ENCODE measurements at places on chromosomes 11 and 22.

DNA sequence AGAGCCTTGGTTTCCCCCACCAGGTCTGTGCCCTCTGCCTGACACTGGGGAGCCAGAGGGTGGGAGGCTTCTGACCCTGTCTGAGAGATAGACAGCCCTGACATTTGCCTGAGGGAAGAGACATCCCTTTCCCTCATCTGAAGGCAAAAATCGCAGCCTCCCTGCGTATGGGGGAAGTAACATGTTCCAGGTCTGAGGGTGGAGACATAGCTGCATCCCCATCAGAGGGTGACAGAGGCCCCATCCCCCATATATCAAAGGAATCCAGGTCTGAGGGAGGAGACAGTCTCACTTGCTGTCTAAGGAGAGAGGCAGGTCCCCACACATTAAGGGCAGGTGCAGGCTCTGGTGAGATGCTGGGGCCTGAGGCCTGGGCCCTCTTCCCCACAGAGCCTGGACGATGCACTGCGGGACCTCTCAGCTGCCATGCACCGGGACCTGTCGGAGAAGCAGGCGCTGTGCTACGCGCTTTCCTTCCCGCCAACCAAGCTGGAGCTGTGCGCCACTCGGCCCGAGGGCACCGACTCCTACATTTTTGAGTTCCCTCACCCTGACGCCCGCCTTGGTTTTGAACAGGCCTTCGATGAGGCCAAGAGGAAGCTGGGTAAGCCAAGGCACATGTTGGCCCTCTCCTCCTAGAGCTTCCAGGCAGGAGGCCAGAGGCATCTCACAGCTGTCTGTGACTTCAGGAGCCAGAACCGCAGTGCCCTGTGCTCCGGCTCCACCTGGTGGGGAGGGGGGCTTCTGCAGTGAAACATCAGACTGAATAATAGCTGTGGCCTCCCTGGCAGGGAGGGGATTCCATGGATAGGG, 16.1 kb upstream of the RELT start:
- no peak for DNase-seq

DNA sequence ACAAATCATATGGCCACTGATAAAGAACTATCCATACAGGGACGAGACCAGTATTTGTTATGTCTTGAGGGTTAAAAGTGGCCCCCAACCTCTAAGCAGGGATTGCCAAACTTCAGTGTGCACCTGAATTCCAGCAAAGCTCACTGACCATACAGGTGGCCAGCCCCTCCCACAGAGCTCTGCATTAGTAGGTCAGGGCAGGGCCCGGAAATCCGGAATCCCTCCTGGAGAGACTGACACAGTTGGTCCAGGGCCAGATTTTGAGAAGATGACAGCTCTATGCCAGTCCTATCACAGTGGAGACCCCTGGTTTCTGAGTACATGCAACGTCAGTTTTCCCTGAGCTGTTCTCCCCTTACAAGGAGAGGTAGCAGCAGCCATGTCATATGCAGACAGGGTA, 20.8 kb downstream of the VPS37C start:
- DNase-seq: no peak

GRCh38 chr11:79236541-79236971, 204.3 kb downstream of the TENM4 start:
- DNase-seq: no peak

- DNase-seq: no peak
These were observed 38.5 kb upstream of the GALNT18 start for GRCh38 chr11:11660363-11660740.

- no peak for DNase-seq
These were observed 9.9 kb upstream of the OR8D2 start for GRCh38 chr11:124329787-124330478.

DNA sequence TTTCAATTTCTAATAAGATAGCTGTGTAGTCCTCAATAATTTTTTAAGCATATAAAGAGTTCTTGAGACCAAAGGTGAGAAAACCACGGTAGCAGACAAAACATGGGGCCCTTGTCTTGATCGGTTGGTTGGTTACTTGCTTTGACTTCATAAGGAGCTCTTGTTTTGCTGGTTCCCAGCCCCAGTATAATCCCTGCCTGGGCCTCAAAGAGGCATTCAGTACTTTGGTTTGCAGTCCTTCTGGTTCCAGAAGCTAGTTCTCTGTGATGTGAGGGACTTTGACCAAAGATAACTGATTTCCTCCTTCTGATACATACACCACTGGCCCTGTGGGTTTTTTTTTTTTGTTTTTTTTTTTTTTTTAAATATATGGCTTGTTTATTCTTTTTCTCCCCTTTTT, 17.1 kb downstream of the MARK2 start:
- no peak for DNase-seq

DNA sequence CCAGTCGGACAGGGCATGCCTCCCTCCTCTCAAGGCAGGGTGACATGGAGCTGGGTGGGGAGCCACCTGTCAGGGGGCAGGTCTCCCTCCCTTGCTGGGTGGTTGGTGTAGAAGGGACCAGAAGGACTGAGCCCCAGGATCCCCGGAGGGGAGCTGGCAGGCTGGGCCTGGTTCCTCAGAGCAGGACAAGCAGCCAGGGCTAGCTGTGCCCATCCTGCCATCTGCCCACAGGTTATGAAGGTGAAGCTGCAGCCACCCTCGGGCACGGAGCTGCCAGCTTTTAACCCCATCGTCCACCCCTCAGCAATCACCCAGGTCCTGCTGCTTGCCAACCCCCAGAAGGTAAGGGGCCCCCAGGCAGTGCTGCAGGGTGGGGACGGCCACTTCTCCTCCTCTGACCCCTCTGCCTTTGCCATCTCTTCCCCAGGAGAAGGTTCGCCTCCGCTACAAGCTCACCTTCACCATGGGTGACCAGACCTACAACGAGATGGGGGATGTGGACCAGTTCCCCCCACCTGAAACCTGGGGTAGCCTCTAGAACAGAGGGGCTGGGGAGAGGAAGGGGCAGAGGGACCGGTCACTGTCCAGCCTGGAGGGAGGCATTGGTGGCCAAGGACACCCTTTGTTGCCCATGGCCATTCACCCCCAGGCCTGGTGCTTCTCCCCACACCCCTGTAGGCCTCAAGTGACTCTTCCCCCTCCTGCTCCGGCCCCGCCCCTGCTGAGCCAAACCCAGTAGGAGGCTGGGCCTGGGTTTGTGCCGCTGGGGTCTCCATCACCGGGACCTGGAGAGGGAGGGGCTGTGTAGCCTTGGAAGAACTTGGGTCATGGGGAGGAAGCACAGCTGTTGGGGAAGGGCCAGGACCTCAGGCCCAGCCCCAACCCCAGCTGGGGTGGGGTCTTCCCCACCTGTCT, 7.0 kb upstream of the SH3BP1 start:
- DNase-seq: no peak

- no peak for DNase-seq
These were observed 8.0 kb downstream of the POLD4 start for GRCh38 chr11:67345247-67345919.

GRCh38 chr11:47940904-47941649, 39.3 kb upstream of the PTPRJ start:
- DNase-seq: no peak

DNA sequence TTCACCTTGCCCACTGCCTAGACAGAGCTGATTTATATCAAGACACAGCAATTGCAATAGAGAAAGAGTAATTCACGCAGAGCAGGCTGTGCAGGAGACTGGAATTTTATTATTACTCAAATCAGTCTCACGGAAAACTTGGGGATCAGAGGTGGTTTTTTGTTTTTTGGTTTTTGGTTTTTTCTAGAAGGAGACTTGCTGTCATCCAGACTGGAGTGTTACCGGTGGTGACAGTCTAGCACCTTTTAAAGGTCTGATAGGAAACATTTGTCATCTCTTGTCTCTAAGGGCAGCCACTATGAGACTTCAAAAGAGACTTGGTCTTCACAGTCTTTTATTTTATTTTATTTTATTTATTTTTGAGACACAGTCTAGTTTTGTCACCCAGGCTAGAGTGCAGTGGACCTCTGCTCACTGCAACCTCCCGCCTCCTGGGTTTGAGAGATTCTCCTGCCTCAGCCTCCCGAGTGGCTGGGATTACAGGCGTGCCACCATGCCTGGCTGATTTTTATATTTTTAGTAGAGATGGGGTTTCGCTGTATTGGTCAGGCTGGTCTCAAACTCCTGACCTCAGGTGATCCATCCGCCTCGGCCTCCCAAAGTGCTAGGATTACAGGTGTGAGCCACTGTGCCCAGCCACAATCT, 19.1 kb downstream of the APOBEC3H start:
- no peak for DNase-seq

GRCh38 chr11:44583353-44583669, 17.8 kb downstream of the CD82 start:
- DNase-seq: no peak

DNA sequence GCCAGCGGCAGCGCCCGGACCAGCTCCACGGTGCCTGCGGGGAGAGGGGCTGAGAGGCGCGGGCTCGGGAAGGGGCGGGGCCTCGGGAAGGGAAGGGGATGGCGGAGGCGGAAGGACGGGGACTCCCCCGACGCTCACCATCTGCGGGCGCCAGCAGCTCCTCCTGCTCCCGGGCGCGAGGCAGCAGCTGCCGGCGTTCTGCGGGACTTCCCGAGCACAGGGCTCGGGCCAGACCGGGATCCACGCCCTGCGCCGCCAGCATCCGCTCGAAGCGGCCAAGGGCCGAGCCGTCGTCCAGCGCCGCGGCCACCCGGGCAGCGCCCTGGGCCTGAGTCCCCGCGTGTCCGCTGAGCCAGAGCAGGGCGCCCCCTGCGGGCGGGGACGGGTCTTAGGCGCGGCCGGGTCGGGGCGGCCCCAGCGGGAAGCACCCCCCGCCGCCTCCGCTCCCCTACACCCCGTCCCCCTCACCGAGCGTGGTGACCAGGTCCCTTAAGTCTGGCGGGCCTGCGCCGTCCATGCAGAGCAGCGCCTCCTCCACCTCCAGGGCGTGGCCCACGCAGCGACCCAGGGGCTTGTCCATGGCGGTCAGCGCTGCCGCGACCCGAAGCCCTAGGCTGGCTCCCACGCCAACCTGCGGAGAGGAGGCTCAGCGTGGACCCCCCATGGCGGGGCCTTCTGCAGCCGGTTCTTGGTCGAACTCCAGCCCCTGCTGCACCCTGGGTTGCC, 873 bp upstream of the SCO2 start:
- DNase-seq: peak; percentile 90

GRCh38 chr22:26210334-26210733, 41.1 kb downstream of the SEZ6L start:
- DNase-seq: no peak

DNA sequence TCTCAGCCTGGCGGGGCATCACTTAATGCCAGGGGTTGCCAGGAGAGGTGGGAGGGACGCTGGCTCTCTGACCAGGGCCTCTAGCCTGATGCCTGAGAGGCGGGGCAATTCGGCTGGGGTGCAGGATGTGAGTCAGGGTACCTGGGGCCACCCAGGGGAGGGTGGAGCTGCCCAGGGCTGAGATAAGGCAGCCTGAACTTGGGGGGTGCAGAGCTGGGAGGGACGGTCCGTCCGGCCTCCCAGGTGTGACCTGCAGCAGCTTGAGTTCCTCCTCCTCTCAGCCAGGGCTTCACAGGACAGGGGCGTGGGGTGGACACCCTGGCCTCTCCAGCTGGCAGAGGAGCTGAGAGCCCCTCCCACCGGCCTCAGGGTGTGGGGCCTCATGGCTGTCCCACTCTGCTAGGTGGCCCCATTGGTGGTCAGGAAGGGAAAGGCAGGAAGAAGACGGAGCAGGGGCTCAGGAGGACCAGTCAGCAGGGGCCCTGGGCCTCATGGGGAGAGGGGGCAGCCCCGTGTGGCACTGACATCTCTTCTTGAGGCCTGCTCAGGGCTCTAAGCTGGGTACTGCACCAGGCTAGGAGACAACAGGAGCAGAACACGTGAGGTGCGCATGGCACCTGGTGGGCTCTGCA, 942 bp upstream of the RPS6KA4 start:
- DNase-seq: peak; percentile 50

- no peak for DNase-seq
These were observed 19.8 kb upstream of the PPP2R1B start for GRCh38 chr11:111785886-111786412.

DNA sequence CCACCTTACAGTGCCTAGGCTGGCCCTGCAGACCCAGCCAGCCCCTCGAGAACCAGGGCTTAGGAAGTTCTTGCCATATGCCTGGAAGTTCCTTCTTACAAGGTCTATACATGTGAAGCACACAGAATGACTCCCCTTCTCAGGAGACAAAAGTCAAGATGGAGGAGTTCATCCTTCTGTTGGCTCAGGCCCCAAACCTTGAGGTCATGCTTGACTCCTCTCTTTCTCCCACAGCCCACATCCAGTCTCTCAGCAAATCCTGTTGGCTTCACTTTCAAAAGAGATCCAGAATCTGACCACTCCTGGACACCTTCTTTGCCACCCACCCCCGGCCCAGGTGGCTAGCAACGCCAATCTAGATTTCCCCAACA, 1.7 kb upstream of the CD248 start:
- no peak for DNase-seq

DNA sequence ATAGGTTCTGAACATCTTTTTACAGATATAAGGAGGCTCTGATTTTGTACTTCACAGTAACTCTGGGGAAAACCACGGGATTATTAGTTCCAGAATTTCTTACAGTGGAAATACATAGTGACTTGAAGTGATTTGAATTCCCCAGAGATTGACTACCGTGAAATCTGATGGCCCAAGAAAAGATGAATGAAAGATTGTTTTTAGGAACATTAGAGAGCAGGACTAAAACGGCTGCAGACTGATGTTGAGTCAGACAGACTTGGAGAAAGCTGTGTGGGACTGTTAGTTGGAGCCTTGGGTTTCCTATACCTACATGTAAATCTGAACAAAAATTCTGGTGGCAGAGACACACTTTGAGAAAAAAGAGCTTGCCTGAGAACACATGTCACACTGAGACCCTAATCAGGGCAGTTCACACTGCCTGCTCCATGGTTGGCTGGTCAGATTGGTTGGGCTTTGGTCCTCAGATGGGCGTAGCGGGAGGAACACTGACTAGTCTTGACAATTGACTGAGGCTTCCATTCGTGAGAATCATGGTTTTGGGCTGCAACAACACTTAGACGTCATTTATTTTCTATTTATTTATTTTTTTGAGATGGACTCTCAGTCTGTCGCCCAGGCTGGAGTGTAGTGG, 6.8 kb downstream of the PPP6R3 start:
- no peak for DNase-seq

DNA sequence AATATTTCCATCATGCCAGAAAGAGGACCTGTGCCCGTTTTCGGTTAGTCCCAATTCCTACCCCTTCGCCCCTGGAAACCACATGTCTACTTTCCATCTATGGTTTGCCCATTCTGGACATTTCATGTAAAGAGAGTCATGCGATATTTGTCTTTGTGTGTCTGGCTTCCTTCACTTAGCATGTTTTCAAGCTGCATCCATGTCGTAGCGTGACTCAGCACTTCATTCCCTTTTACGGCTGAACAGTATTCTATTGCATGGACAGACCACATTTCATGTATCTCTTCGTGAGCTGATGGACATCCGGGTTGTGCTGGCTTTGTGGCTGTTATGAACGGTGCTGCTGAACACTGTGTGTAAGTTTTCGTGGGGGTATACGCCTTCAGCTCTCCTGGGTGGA, 43.4 kb downstream of the SCUBE1 start:
- DNase-seq: no peak

GRCh38 chr11:34457607-34458006, 18.9 kb downstream of the CAT start:
- DNase-seq: no peak

DNA sequence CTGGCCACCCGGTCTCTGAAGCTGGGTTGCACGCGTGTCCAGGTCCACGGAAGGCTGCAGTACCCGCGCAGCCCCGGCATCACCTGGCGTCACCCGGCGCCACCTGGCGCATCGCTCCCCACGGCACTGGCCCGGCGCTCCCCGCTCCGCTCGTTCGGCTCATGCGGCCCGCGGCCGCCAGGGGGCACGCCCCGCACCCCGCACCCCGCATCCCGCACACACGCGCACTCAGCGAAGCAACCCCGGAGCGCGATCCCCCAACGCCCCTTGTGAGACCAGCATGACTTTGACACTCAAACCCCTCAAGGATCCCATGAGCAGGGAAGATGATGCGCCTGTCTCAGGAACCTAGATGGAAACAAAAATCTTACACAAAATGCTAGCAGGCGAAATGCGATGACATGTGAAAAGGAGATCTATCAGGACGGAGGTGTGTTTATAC, 11.9 kb downstream of the B3GNT6 start:
- peak; percentile 52 for DNase-seq
